Stimulated activated CD8-positive, alpha-beta memory T cell treated with anti-CD3 and anti-CD28 coated beads, Interleukin-2, amount 100 ng/mL, for 48 hours (primary cell): ENCODE measurements at places on chromosomes 3 and 15.

- DNase-seq: no peak
These were observed 109.5 kb downstream of the PEX5L start for GRCh38 chr3:179927191-179927590.

GRCh38 chr15:53305554-53305953 is 453.9 kb downstream of the WDR72 start:
- DNase-seq: no peak

DNA sequence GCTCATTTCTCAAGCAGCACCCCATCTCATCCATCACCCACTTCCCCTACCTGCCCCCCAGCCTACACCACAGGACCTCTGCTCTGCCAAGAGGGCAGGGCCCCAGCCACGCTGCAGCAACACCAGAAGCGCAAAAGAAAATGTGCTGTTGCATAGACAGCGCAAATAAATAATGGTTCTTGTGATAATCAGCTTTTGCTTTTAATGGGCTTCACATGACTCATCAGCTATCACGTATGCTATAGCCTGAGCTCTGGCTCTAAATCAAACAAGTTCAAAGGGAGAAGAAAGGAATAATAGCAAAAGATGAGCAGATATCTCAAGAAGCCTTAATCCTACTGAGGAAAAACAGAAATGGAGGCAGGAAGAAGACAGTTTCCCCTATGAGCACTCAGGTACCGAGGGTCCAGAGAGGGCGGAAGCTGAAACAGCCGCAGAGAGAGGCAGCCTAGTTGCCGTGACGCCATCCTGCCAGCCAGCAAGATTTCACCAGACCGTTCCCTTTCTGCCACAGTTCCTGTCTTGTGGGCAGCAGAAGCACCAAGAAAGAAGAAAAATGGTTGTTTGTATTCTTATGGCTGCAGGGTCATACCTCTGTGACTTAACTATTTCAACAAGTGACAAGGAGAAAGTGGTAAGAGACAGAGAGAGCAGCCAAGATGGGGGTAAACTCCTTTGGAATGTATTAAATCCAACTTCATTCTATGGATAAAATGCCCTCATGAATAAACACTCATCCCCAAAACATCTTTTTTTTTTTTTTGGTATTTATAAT is 22.0 kb downstream of the RAB27A start:
- DNase-seq: peak; percentile 58

DNA sequence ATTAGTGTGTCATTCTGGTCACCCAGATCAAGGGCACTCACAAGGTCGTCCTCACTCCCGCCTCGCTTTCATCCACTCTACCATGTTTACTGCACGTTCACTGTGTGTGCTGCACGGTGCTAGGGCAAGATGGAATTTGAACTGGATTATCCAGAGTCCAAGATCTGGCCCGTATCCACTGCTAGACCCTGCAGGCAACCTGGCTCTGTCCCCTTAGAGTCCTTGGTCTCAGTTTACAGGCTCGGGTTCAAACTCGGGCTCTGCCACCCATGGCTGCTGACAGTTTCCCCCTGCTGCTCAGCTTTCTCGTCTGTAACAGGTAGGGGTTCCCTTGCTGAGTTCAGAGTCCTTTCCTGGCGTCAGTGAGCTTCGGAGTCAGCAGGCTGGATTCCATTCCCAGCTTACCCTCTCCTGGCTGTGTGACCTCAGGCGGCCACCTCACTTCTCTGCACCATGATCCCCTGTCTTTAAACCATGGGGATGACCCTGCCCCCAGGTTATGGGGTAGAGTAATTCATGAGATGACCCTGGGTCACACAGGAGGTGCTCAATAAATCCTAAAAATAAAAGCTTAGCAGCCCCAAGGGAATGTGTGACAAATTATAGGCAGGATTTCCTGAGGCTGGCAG is 79.6 kb upstream of the SLC6A6 start:
- no peak for DNase-seq
